NCI-H748 treated with DMSO at 0.1 percent for 48 hours (cell line): ENCODE measurements at places on chromosomes 1 and 21.

- no peak for DNase-seq
Observed at GRCh38 chr1:237737448-237737847, 153.3 kb downstream of the ZP4 start.

DNA sequence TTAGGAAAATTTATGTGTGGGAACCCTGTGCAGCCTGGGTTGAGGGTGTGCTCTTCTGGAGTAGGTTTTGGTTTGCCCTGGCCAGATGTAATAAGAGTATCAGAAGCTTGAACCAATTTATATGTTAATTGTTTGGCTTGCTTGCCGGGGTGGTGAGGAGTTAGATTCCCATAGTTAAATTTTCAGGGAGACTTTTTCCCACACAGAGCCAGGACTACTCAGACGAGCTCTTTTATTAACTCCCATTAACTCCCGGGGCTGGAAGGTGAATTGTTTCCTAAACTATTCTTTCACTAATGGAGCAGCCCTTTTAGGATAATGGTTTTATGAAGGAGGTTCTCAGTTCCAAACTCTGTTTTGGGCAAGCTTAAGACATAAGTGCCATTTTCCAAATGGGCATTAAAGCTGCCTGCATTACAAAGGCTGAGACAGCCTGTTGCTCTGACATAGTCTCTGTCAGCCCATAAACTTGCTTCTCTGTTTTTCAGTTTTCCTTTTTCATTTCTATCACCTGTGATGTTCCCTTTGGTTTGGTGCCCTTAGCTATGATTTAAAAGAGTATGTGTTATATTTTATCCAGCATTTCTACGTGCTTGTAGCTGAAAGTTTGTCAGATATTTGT, 18.0 kb upstream of the RAB3GAP2 start:
- no peak for DNase-seq

DNA sequence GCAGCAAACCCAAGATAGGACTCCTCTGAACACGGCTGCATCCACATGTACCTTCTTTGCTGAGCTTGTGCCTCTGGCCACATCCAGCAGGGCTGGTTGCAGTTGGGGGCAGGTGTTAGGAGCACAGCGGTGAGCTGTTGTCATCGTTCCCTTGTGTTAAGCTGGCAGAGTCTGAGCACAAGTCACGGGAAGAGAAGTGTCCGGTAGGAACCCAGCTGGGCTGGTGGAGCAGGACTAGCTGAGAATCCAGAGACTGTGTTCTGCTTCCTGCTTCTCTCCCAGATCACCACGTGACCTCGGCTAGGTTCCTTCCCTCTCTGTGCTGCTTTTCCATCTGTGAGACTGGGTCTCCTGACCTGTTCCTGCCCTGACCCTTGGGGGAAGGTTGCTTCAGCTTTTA, 105.1 kb downstream of the PCBP3 start:
- no peak for DNase-seq

DNA sequence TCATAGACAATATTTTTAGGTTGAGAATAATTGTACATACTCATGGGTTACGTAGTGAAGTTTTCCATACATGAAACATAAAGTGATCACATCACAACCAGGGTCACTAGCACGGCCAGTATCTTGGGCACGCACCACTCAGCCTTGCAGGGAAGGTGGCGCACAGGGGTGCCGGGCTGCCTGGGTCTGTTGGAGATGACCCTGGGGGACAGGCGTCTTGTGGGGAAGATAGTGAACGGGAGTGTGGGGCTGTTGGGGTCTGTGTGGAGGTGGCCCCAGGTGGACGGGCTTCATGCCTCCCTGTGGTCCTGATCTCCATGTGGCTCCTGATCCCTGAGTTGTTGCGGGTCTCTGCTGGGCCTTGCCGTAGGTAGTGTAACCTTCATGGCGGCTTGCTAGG, 38.3 kb upstream of the PRSS38 start:
- DNase-seq, result no peak

GRCh38 chr1:21238141-21238800, 52.0 kb downstream of the ECE1 start:
- no peak for DNase-seq

DNA sequence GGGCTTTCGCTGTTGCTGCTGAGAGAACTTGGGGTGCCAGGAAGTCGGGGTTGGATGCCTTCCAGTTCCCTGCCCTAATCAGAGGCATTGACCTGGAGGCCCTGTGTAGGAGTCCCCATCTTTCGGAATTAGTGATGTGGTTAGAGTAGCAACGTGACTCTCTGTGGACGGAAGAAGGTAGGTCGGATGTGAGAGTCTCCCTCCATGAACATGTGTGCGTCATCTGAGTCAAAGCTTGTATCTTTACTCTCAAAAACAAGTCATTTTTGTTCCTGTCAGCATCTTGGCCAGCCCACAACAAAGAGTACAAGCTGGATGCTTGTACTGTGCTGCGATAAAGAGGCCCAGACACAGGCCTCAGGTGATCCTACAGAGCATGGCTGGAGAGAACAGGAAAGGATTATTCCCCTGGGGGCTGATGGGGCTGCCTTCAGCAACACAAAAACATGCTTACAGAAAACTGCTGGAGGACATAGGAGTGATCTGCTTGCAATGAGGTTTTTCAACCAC, 31.0 kb upstream of the IL10 start:
- DNase-seq, result no peak

DNA sequence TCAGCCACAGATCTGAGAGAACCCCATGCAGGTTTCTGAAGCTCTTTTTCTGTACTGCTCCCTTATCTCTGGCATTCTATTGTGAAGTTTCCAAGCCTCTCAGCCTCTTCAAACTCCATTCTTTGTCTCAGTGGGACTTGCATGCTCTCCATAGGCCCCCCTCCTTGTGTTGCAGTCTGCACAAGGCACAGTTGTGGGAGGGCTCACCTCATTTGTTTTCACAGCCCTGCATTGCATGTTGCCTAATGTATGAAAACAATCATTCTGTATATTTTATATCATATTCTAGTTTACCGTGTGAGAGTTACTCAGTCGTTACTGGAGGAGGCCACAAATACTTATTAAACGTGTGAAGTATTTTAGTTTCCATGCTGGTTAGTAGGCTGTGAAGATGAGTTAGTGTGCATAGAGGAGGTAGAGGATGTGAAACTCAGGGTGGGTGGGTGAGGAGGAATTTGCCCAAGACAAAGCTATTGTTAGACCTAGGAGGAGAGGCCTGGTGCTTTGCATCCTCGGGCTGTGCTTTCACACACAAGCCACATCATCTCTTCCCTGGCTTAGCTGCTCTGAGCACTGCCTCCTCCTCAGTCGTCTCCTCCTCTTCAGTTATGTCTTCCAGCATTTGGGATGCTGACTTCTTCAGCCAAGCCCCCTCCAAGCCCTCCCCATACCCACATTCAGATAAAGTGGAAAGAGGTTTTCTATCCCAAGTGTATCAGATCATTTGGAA, 7.8 kb upstream of the CHI3L2 start:
- no peak for DNase-seq

- DNase-seq, result no peak
Observed at GRCh38 chr1:9075022-9075421, 5.6 kb upstream of the SLC2A5 start.

- DNase-seq, result no peak
Observed at GRCh38 chr1:59295618-59296017, 1.3 kb upstream of the FGGY start.

GRCh38 chr1:26790551-26790953, 2.8 kb downstream of the PIGV start:
- no peak for DNase-seq

GRCh38 chr1:101101360-101101759, 75.8 kb upstream of the DPH5 start:
- no peak for DNase-seq

DNA sequence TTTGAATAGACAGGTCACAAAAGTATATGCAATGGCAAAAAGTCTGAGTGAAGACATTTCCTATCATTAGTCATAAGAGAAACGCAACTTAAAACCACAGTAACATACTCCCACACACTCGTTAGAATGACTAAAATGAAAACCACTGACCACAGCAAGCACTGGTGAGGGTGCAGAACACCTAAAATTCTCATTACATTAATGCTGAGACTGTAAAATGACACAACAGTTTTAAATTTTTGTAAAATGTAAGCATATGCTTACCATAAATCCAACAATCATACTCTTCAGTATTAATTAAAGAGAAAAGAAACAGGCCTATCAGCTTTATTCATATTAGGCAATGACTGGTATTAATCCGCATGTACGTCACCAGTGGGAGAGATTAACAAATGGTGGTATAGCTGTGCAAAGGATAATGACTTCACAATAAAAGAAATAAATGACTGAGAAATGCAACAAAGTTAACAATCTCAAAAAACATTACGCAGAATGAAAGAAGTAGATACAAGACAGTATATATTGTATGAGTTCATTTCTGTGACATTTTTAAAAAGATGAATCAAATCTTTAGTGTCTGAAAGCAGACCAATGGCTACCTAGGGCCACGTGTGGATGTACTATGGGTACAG, 253.5 kb downstream of the AKT3 start:
- DNase-seq, result no peak

GRCh38 chr1:204453141-204453772, 41.3 kb downstream of the PIK3C2B start:
- no peak for DNase-seq

- no peak for DNase-seq
Observed at GRCh38 chr1:54600947-54601721, 22.2 kb downstream of the FAM151A start.

- DNase-seq, result no peak
Observed at GRCh38 chr1:218553197-218553596, 208.1 kb downstream of the TGFB2 start.
